Panc1 (cell line): ENCODE measurements at places on chromosomes 7 and 10.
A peak's percentile ranks its signal among the peaks of the same experiment; 100 is the strongest.

- H3K4me3 ChIP-seq = no peak overlapping the region
These were observed 305.5 kb downstream of the C7orf25 start for GRCh38 chr7:42606193-42606905.

- DNase-seq = no peak
- no peak overlapping the region for H3K27ac ChIP-seq
- no peaks in the 10 kb centered on the region for H3K4me1 ChIP-seq
- no peak overlapping the region for H3K4me3 ChIP-seq
- H3K36me3 ChIP-seq = no peaks in the 10 kb centered on the region
These were observed 75.9 kb downstream of the HIBADH start for GRCh38 chr7:27586825-27587224.

DNA sequence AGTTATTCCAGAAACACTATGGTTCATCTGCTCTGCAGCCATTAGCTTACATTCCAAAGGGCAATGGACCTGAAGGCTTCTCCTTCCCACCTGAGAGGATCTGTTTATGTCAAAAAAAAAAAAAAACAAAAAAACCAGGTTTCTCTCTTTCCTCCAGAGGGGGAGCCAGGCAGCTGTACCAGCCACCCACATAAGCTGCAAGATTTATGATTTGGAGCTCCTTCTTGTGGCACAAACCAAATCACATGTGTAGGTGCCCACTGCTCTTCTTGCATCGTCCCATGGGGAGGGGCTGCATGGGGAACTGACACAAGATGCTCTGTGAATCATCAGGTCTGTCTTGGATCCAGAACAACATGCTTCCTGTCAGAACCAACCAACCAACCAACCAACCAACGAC is 231.6 kb upstream of the IGFBP3 start:
- no peak overlapping the region for H3K4me3 ChIP-seq
- H3K4me1 ChIP-seq = peaks cover 2% of the 10 kb centered on the region; the same call in 1 of the 2 replicates
- no peaks in the 10 kb centered on the region for H3K27me3 ChIP-seq
- no peaks in the 10 kb centered on the region for H3K36me3 ChIP-seq

GRCh38 chr10:88999625-89000024 is 9.0 kb downstream of the FAS start:
- H3K27me3 ChIP-seq = no peaks in the 10 kb centered on the region
- H3K27ac ChIP-seq = no peak overlapping the region
- no peaks in the 10 kb centered on the region for H3K4me1 ChIP-seq
- DNase-seq = no peak
- no peak overlapping the region for H3K4me3 ChIP-seq

DNA sequence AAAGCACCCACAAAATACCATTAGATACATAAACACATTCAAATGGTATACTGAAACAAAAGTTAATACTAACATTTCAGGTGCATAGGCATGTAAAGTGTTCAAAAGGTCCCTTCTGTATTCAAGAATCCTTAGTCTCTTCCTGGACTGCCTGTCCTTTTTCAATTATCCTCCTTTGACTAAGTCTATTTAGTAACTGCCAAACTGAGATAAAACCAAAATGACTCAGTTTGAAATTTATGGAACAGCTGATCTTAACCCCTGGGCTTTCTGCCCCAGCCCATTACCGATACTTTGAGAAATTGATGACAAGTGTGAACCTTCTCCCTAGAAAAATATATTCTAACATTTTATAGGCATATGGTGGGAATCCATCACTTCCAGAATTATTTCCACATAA is 5.4 kb downstream of the EPC1 start:
- DNase-seq = no peak
- H3K36me3 ChIP-seq = peaks cover 4% of the 10 kb centered on the region
- H3K27ac ChIP-seq = no peak overlapping the region
- H3K27me3 ChIP-seq = no peaks in the 10 kb centered on the region

GRCh38 chr7:50393547-50394252 is 56.5 kb downstream of the FIGNL1 start:
- no peak for DNase-seq
- H3K4me3 ChIP-seq = no peak overlapping the region
- H3K27ac ChIP-seq = no peak overlapping the region
- H3K36me3 ChIP-seq = no peaks in the 10 kb centered on the region
- peaks cover 22% of the 10 kb centered on the region for H3K27me3 ChIP-seq

- H3K4me1 ChIP-seq = peaks cover 45% of the 10 kb centered on the region
- H3K27me3 ChIP-seq = no peaks in the 10 kb centered on the region
- no peak overlapping the region for H3K4me3 ChIP-seq
- H3K36me3 ChIP-seq = no peaks in the 10 kb centered on the region
- no peak for DNase-seq
- H3K27ac ChIP-seq = no peak overlapping the region
These were observed 4.0 kb downstream of the SNCG start for GRCh38 chr10:86962136-86962980.

GRCh38 chr10:111082102-111082975 is 5.5 kb downstream of the ADRA2A start:
- H3K27ac ChIP-seq = no peak overlapping the region
- H3K4me1 ChIP-seq = no peaks in the 10 kb centered on the region; the same call in 1 of the 2 replicates
- no peak overlapping the region for H3K4me3 ChIP-seq
- DNase-seq = no peak

- no peak overlapping the region for H3K27ac ChIP-seq
- DNase-seq = no peak
- no peak overlapping the region for H3K4me3 ChIP-seq
- H3K27me3 ChIP-seq = peaks cover 5% of the 10 kb centered on the region; the same call in 1 of the 2 replicates
These were observed 27.2 kb downstream of the IKZF1 start for GRCh38 chr7:50331564-50332208.

DNA sequence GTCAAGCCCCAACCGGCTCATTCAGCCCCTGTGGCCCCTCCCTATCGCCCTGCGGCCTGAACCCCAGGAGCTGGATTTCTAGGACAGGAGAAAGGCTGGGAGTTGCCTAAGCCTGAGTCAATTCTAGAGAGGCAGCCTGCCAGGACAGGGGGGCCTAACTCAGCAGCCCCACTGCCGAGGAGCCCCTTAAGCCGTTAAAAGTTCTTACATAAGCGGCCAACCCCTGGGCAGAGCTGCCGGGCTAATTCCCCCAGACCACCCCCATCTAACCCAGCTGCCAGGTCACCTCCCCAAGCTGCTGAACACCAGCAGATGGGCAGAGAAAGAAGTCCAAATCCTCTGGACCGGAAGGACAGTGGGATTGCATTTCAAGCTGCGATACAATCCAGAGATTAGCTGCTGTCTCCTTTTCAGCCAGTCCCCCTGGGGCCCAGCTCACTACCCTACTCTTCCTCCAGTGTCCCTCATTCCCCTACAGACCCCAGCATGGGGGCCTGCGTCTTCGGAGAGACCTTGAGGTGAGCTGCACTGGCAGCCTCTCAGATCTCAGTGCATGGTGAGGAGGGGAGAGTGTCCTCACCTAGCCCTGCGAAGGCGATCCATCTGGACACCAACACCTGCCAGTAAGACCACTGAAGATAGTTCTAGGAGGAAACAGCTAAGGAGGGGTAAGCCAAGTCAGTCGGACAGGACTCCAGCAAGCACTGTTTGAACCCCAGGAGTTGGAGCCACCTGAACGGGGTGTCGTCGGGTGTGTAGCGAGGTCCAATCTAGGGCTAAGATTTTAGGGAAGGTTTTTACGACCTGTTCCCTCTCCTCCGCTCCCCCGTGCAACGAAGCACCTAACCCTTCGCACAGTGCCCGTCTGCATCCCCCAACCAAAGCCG is 830 bp downstream of the IMPDH1 start:
- no peaks in the 10 kb centered on the region for H3K27me3 ChIP-seq
- no peaks in the 10 kb centered on the region; the same call in 1 of the 2 replicates for H3K36me3 ChIP-seq
- H3K4me3 ChIP-seq = peak overlapping the region; percentile 86
- no peak for DNase-seq

DNA sequence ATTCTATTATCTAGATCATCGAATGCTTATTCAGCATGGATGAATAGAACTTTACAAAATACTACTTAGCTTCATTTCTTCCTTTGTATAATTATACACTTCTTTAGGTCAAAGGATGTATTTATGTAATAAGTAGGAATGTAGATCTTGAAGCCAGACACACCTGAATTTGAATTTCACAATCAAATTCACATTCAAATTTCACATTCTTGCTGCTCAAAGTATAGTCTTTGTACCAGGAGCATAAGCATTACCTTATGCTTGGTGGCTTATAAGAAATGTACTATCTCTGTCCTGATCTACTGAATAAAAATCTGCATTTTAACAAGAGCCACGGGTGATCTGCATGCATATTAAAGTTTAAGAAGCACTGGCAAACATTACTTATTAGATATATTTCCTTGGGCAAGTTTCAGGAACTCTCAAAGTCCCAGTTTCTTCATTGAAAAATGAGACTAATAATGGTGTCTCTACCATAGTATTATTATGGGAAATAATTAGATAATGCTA is 112.8 kb downstream of the CACNA2D1 start:
- H3K4me1 ChIP-seq = no peaks in the 10 kb centered on the region
- no peaks in the 10 kb centered on the region for H3K36me3 ChIP-seq
- H3K27me3 ChIP-seq = no peaks in the 10 kb centered on the region
- no peak overlapping the region for H3K4me3 ChIP-seq
- no peak for DNase-seq

DNA sequence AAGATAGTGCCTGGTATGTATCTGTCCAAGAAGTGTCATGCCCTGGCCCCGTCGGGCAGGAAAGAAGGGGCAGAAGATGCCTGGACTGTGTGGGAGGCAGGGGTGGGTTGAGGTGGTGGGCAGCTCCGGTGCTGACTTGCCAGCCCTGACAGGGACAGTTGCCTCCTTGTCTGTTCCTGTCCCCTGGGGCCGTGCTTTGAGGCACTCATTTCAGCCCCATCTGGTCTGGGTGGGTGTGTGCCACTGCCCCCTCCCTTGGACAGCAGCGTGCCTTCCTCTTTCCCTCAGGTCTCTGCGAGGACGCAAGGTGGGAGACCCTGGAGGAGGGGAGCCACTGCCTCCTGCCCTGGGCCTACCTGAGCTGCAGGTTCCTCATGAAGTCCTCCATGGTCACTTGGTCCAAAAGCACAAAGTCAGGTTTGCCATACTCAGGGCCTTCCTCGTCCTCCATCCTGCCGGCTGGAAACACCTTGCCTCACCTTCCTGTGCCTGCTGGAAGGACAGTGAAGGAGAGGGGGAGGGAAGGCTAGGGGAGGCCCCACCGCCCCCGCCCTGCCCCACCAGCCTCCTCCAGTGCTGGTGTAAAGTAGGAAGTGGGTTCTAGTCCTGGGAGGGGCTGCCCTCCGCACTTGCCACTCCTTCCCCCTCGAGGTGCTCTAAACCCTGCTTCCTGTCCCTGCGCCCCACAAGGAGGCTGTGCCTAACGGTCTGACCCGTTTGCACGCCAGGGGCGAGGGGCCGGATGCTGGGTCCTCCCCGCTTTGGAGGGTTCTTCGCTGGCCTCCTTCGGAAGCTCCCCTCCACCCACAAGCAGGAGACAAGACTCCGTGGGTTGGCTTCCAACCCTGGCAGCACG is at the start of gene MYO1G:
Gene MYO1G (minus strand): TSS at position 505 of the 856 bp plus-strand sequence. CDS start 54 bp downstream, at position 451.
- no peaks in the 10 kb centered on the region for H3K27me3 ChIP-seq
- H3K36me3 ChIP-seq = peaks cover 12% of the 10 kb centered on the region
- H3K27ac ChIP-seq = no peak within 1 kb of the TSS
- peaks cover 9% of the 10 kb centered on the region for H3K4me1 ChIP-seq
- H3K4me3 ChIP-seq = no peak within 1 kb of the TSS
- DNase-seq = no peak

- no peak overlapping the region for H3K4me3 ChIP-seq
- H3K27me3 ChIP-seq = no peaks in the 10 kb centered on the region; the same call in 1 of the 2 replicates
- H3K36me3 ChIP-seq = no peaks in the 10 kb centered on the region
- H3K4me1 ChIP-seq = no peaks in the 10 kb centered on the region
- DNase-seq = no peak
These were observed 348.6 kb upstream of the ZNF32 start for GRCh38 chr10:43997330-43997729.

DNA sequence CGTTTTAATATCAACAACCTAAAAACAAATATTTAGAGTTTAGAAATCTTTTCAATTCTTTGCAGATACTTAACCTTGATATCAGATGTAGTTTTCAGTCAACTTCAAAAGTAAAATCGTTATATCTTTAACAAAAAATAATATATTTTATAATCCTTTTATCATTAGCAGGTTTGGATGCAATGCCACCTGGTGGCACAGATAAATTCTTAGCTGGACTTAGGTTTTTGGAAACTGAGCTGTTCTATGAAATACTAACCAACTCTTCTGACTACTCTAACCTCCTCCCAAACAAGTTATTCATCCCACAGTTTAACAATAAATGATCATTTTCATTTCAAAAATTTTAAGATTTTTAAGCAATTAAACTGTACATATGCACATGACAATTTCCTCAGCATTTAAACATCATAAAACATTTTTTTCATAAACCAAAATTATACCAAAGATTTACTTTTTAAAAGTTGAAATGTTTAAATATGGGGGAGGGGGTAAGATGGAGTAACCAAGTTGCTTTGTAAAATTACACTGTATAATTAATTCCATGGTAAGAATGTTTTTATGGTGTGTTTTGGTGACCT is 56.9 kb downstream of the HIBADH start:
- peak; percentile 28 for DNase-seq
- no peaks in the 10 kb centered on the region for H3K36me3 ChIP-seq
- no peak overlapping the region; the same call in 1 of the 2 replicates for H3K4me3 ChIP-seq
- H3K4me1 ChIP-seq = peaks cover 50% of the 10 kb centered on the region

DNA sequence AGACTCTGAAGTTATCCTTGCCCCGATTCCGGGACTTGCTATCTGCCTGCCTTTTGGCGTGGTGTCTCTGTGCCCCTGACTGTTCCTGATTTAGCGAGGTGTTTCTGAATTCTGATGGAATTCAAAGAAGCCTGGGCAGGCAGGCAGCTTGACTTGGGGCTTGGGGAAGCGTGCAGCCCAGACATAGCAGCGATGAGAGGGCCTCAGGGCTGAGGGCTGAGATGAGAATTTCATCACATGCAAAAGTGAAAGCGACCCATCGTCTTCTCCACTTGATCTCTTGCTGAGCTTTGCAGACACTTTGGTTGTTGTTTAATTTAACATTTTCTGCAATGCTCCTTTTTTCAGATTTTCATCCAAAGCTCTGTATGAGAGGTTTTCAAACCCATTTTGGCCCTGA is 57.8 kb downstream of the TCF7L2 start:
- no peak overlapping the region for H3K4me3 ChIP-seq
- H3K27me3 ChIP-seq = no peaks in the 10 kb centered on the region
- H3K36me3 ChIP-seq = no peaks in the 10 kb centered on the region
- peaks cover 40% of the 10 kb centered on the region for H3K4me1 ChIP-seq

GRCh38 chr10:76333796-76334195 is 902.4 kb downstream of the LRMDA start:
- no peak overlapping the region for H3K27ac ChIP-seq
- H3K4me3 ChIP-seq = no peak overlapping the region
- no peaks in the 10 kb centered on the region for H3K4me1 ChIP-seq
- DNase-seq = no peak

DNA sequence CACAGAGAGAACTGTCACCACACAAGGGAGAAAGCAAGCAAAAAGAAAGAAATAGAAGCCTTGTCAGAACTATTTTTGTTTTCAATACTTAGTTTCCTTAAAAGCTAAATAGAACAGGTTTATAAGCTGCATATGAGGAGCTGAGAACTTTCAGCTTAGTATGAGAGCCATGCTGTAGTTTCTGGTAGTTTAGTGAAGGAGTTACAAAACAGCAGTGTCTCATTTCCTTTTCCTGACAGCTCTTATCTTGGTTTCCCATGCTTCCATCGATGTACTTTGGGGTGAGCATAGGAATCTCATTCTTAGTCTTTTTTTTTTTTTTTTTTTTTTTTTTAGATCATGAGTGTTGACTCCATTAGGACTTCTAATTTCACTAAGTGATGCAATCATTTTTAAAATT is 8.6 kb upstream of the CHRM2 start:
- DNase-seq = no peak
- no peaks in the 10 kb centered on the region for H3K27me3 ChIP-seq
- no peak overlapping the region for H3K4me3 ChIP-seq
- H3K4me1 ChIP-seq = no peaks in the 10 kb centered on the region
